ENCODE measurements at places on chromosomes 13 and 19.

GRCh38 chr19:57028804-57029525, 90.8 kb upstream of the USP29 start:
- no peak for DNase-seq

- no peak for DNase-seq
Measured at GRCh38 chr13:76439546-76439945, 446.7 kb downstream of the KCTD12 start.

- no peak for DNase-seq
Measured at GRCh38 chr13:109840201-109840892, 54.0 kb upstream of the IRS2 start.

DNA sequence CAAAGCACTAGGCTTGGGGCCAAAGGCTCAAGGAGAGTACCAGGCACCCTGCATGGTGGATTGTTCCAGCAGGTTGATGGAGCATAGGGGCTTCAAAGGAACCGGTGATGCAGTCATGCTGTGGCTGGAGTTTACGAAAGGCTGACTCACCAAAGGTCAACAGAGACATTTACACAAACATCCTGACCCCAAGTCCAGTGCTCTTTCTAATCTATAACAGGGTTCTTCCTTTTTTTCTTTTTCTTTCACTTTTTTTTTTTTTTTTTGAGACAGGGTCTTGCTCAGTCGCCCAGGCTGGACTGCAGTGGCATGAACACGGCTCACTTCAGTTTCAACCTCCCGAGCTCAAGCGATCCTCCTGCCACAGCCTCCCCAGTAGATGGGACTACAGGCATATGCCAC, 35.6 kb upstream of the TPTE2 start:
- no peak for DNase-seq
